ENCODE measurements at places on chromosomes 16 and 17.

GRCh38 chr16:24539850-24540601, 660 bp downstream of the RBBP6 start:
- DNase-seq: peak; percentile 30

DNA sequence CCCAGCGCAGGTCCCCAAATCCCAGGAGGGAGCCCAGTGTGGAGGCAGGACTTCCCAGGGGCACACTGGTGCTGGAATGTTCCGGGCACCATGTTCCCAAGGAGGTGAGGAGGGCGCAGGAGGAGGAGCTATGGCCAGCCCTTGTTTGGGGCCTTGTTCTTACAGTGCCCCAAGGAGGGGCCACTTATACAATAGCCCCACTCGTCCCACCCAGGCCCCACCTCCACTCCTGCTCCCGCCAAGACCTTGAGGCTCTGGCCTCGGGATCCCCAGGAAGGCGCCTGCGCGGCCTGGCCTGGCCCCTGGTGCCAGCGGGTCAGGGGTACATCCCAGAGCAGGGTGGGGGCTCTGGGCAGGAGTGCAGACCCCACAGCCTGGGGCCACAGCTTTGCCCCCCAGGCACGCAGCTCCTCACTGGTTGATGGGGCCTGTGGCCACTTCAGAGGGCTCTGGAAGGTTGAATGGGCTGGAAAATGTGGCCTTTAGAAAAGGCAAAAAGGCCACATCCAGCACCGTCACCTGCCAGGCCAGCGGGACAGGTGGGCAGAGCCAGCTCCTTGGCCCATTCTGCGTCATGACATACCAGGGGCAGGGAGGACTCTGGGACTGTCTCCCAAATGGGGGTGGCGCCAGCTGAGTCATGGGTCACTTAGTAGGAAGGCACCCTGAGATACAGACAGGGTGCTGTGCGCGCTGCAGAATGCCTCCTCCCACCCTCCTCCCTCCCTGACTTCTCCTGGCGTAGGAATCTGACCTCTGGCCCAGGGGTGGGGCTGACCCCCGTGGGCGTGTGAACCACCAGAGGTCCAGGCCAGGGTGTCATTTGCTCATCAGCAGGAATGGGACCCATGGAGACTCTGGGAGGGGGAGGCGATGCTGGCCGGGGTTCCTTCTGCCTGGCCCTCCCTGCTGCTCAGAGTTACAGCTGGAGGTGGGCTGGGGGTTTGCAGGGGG, 32.3 kb upstream of the PVALEF start:
- no peak for DNase-seq

- peak; percentile 17 for DNase-seq
These were observed 43.5 kb downstream of the TBX21 start for GRCh38 chr17:47776330-47777197.

DNA sequence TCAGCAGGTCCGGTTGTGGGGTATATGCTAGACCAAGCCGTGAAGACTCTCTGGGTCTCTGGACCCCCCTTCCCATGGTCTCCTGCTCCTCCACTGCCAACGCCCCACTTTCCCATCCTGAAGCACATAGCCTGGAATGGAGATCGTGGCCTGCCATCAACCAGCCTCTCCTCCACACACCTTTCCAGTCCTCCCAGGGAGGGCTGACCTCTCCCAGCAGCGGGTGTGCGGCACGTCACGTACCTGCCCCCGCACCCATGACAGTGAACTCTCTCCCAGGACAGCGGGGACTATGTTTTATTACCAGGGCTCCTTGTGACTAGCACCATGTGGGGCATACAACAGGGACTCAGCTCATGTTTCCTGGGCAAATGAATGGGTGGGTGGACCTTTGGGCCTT, 1.8 kb downstream of the PRM3 start:
- no peak for DNase-seq

Measured in activated gamma-delta T cell treated with anti-CD3 and anti-CD28 coated beads, Interleukin-2, amount 50 U/mL, for 16 hours (primary cell).